ENCODE measurements at places on chromosomes 5 and 9. TPM values are rescaled to one million over a fixed set of nuclear protein-coding genes. Genes with fewer than 3 reads are reported as not detected.

ITGA1 gene
- 1.9 TPM for total RNA-seq

RASGEF1C gene
- total RNA-seq = not detected

FBXW2 gene
- total RNA-seq = 70.2 TPM

IFNA13 gene
- total RNA-seq = not detected

SLC6A19 gene
- total RNA-seq = not detected

WDR36 gene
- 33.8 TPM for total RNA-seq

NSUN2 gene
- 85.4 TPM for total RNA-seq

OMD gene
- not detected for total RNA-seq
